ENCODE measurements at places on chromosomes 3 and 15.

DNA sequence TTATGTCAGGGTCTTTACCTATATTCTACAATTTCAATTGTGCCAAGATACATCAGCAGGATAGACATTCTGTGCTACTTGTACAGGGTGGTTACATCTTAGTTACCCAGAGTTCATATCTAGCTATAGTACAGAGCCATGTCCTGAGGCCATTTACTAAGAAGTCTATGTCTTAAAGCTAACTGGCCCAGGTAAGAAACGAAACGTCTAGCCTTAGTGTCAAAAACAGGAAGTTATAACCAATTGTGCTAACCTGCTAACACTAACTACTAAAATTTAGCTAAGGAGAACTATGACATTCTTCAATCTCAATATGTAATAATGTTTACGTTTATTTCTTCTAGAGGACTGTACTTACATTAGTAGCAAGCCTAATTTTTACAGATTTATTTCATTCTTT lies 717.2 kb upstream of the UBE2E2 start:
- no peak for DNase-seq

DNA sequence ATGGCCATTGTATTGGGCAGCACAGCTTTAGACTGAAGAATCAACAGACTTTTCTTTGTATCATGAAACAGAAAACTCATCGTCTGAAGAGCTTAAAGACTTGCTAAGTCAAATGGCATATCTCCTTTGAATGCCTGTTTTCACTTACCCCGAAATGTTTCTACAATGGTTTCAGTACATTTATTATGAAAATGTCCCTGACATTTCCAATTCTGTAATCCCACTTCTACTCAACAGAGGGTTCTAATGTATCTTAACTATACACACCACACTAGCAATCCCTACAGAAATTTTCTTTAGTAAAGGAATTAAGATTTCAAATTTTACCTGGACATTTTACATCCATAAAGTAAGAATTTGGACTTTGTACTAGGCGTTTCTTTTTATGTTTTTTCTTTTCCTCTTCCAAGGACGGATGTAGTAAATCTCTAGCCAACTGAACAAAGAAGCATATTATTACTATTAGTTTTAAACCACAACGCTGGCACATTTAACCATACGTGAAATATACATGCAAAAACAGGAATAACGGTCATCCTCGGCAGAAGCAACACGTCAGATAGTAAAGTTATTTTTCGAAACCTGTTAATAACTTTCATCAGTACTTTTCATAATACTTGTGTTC lies 1.1 kb downstream of the RPS27L start:
- no peak for DNase-seq

- no peak for DNase-seq
These were observed 23.2 kb upstream of the MAGEF1 start for GRCh38 chr3:184734903-184735701.

DNA sequence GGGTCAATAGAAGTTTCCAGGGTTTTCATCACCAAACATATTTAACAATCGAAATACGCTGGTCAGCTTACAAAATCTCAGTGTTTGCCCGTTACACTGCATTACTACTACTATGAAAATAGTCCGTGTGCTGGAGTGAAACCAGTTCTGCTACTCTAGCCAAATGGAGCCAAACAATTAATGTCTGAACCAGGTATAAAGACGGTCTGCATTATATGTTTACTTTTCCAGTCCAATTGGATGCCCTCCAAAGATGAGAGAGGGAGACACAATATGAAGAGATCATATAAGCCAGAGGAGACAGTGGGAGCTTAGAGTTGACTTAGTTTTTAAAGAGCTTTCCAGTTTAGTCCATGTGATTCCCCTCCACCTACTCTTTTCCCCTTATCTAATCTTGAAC lies 6.3 kb upstream of the DUT start:
- DNase-seq: no peak

- DNase-seq: no peak
These were observed 1.9 kb downstream of the C3orf20 start for GRCh38 chr3:14676881-14677280.

DNA sequence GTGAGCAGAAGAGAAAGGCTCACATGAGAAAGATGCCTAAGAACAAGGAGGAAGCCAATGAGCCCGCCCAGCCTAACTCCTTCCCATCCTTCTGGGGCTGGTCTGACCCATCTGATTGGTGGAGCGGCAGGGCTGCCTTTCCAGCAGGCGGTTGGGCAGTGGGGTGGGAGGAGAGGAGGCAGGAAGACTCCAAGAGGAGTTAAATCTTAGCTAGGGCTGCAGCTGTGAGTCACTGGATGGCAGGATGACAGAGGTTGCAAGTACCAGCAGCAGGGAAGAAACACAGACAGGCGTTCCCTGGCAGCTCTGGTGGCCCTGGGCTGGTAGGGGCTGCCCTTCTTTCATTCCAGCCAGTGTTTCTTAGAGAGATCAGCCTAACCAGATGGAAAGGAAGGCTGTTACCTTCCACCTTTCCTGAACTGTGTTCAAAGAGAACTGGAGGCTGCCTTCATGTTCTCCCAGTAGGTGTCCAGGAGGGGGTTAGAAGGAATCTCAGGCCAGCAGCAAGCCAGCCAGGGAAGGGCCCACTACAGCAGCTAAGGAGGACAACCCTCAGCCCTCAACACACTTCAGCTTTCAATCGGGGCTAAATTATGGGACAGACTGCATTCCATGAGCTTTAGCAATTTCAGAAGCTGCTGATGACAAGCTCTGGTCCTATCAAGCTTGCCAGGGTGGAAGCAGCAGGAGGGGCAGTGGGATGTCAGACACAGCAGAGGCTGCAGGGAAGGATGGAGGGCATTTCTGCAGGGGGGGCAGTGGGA lies 50.3 kb downstream of the CHSY1 start:
- peak; percentile 70 for DNase-seq

GRCh38 chr3:165056510-165056909 lies 21.8 kb downstream of the SI start:
- DNase-seq: no peak

DNA sequence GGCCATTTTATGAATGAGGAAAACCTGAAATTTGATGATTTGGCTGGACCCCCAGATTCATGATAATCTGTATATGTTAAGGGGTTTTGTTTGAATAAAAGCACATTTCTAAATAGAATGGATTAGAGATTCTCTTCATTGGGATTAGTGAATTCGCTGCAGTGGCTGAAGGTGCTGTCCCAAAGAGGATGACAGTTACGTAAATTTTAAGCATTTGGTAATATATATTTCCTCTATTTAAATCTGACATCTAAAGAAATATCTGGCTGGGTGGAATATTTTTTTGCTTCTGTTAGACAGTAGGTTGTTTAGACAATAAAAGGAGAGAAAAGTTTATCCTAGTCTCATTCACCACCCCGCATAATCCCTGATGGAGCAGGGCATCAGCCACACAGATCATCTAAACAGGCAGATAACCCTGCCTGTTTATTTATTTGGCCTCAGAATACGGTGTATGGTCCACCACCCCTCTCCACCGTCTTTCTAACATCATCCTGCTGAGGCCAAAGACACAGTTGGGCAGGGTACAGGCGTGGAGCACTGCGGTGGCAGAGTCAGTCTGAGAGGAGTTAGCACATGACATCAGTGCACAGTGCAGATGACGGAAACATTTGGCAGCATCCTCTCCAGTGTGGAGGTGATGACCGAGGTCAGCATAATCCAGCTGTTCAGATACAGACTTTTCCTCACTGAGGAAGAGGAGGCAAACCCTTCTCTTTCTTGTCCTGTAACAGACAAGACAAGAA lies 20.4 kb upstream of the NFKBIZ start:
- no peak for DNase-seq

DNA sequence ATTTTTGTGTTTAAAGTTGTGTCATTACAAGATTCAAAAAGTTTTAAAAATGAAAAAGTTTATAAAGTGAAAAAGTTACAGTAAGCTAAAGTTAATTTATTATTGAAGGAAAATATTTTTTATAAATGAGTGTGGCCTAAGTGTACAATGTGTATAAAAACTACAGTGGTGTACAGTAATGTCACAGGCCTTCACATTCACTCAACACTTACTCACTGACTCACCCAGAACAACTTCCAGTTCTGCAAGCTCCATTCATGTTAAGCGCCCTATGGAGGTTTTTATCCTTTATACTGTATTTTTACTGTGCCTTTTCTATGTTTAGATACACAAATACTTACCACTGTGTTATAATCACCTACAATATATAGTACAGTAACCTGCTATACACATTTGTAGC lies 76.3 kb downstream of the DTWD1 start:
- DNase-seq: no peak

GRCh38 chr3:8869613-8870012 lies 93.7 kb downstream of the RAD18 start:
- no peak for DNase-seq

DNA sequence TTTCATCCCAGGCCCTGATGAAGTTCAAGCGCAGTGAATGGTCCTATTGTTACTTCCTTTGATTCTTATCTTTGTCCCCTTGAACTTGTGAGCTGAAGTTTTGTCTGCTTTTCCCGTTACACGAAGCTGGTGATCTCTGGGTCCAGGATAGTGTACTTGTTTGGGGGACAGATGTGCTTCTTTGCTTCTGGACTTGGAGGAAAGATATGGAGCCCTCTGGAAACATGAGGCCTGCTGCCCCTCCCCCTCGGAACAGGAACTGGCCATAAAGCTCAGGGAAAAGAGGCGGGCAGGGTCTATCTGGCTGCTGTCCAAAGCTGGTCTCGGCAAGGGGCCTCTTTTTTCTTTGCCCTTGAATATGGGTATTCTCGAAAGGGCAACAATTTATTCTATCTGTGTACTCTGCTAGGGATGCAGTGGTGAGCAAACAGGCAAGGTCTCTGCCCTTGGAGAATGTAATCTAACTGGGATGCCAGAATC lies 47.6 kb downstream of the IDH2 start:
- no peak for DNase-seq

- DNase-seq: no peak
These were observed 54.7 kb upstream of the C2CD4B start for GRCh38 chr15:62219799-62220198.

GRCh38 chr3:104787306-104787705 lies 579.4 kb upstream of the ALCAM start:
- DNase-seq: no peak

DNA sequence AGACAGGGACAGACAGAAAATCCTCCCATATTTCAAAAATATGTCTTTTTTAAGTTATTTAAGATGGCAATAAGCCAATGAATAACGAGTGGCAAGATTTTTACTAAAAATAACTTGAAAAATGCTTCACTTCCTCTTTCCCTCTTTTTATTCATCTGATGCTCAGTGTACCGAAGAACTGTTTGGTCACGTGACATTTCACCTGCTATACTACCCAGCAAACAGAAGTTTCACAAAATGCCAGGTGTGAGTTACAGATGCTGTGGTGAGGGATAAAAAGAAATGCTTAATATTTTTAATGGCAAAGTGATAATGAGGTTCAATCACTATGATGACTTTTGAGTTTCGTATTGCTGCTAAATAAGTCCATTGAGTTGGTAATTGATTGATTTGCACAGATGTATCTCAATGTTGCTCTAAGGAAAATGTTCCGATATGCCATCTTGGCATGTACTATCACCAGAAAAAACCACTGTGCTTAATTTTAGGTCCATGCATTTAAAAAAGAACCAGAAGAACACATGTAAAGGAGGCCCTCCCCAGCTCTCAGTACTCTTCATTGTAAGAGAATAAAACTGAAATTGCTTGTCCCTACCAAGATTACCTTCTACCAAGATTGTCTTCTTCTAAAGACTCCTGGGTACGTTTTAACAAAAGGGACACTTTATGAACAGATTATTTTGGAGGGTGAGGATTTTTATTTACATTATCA lies 26.0 kb upstream of the SEC62 start:
- DNase-seq: no peak

DNA sequence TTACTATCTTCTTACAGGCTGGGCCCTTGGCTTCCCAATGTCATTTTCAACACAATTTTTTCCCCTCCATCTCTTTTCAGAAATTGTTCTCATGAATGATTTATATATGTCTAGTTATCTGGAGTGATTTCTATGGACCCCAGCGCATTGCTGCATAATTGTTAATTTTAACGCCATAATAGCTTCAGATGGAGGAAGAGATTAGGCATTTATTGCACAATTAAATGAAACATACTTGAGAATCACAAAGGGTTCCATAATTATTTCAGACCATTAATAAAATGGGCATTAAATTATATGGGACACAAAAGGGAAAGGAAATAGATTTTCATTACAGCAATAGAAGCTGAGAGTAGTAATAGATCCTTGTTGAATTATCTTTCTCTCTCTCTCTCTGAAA lies 70.3 kb upstream of the SOX14 start:
- DNase-seq: no peak

- DNase-seq: no peak
These were observed 462.2 kb upstream of the MDFIC2 start for GRCh38 chr3:70774641-70775040.

GRCh38 chr15:74833376-74834107 lies 7.1 kb downstream of the CPLX3 start:
- no peak for DNase-seq

DNA sequence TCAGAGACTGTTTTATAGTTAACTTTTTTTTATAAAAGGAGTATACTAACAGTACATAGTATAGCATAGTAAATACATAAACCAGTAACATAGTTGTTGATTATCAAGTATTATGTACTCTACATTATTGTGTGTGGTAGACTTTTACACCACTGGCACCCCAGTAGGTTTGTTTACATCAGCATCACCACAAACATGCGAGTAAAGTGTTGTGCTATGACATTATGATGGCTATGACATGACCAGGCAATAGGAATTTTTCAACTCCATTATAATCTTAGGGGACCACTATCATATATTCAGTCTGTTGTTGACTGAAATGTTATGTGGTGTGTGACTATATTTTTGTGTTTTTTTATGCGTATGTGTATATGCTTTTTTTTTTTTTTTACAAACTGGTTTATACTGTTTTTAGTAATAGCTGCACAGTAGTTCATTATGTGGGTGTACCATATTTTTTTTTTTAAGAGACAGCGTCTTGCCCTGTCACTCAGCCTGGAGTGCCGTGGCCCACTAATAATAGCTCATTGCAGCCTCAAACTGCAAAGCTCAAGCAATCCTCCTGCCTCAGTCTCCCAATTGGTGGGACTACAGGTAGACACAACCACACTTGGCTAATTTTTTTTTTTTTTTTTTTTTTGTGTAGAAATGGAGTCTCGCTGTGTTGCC lies 1.9 kb downstream of the CAPN7 start:
- DNase-seq: no peak

DNA sequence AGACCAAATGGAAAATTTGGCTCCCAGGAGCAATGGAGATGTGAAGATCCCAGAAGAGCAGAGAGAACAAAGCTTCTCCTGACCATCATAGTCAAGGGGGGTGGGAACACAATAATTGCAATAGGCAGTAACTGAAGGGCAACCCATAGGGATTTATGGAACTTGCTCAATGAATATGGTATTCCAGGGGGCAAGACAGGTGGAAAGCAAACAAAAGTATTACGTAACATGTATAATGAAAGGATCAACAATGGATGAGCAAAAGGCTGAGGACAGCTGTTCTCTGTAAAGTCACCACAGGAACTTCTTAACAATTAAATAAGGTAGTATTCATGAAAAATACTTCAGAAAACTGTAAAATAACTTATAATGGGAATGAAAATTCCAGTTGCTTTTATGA lies 226.1 kb downstream of the PCCB start:
- DNase-seq: no peak

Data from amygdala (tissue), 56 donors.